NCI-H1436 treated with DMSO at 0.1 percent for 48 hours (cell line): ENCODE measurements at places on chromosomes 2 and 18.

DNA sequence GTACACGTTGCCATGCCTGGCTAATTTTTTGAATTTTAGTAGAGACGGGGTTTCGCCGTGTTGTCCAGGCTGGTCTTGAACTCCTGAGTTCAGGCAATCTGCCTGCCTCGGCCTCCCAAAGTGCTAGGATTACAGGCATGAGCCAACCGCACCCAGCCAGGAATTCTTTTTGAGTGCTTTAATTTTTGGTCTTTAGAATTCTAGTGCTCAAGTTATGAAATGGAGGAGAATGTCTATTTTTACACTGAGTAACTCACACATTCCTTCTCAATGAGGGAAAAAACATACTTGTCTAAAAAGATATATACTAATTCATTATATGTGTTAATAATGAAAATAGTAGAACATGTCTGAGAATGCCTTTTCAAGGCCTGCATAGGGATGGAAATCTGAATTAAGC lies 8.5 kb downstream of the ZNF396 start:
- no peak for DNase-seq

DNA sequence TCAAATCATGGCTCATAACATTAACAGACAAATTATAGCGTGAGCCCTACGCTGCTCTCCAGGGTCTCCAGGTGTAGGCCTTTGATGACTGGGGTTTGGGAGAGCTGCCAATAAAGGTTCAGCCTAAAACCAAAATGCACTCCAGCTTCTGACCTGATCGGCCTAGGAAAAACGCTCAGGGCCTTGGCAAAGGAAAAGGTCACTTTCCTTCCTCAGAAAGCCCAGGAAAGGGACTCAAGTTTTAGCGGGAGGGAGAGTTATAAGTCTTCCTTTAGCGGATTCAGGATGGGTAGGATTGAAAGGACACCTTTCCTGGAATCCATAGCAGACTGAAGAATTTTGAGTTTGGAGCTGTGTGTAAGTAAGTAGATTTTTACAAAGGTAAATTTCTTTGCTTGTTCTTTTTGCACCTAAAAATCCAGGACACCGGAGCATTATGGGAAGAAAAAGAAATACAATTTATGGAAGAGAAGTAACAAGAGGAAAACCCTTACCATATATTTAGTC lies 8.8 kb downstream of the EVX2 start:
- no peak for DNase-seq

- DNase-seq: no peak
Measured at GRCh38 chr2:30475542-30475941, 28.5 kb downstream of the LCLAT1 start.

GRCh38 chr18:49006641-49007454 lies 56.1 kb upstream of the SMAD7 start:
- DNase-seq: peak; percentile 84
